KBM-7 (cell line): ENCODE measurements at places on chromosomes 12 and 14.
A peak's percentile ranks its signal among the peaks of the same experiment; 100 is the strongest.

GRCh38 chr14:64604881-64605280, 55.1 kb downstream of the PPP1R36 start:
- no peak for DNase-seq

GRCh38 chr12:42156232-42156631, 11.6 kb upstream of the GXYLT1 start:
- DNase-seq: no peak

DNA sequence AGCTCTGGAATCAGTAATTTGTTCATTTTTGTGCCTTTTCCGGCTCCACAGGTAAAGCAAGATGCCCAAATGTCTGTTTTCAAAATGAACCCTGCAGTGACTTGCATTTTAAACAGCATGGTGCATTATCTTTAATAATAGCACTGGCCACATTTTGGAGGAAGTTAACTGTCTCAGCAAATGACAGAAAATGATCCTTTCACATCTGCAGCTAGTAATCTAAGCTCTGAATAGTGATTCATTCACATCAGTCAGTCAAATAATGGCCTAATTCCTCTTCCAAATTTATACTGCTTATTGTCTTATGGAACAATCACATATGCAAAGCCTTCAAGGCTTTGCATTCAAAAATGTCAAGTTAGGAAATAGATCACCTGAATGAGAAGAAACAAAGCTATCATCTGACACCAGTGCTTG, 75.6 kb downstream of the PPM1H start:
- DNase-seq: no peak

GRCh38 chr14:68986225-68986624, 7.1 kb upstream of the ACTN1 start:
- no peak for DNase-seq

DNA sequence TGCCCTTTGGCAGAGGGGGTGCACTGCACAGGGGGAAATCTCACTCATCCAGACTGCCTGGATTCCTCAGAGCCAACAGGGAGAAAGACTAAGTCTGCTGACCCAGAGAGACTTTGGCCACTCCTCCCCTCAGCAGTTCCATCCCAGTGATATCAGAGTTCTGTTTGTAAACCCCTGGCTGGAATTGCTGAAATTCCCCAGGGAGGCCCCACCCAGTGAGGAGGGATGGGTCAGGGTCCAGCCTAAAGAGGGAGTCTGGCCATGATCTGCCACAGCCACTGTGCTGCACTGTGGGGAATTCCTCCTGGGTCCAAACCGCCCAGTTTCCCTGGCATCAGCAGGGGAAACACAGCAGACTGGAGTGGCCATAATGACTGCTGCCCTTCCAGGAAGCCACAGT, 54.9 kb upstream of the USP15 start:
- no peak for DNase-seq

- DNase-seq: no peak
Observed at GRCh38 chr12:38053113-38053512, 263.5 kb upstream of the ALG10B start.

DNA sequence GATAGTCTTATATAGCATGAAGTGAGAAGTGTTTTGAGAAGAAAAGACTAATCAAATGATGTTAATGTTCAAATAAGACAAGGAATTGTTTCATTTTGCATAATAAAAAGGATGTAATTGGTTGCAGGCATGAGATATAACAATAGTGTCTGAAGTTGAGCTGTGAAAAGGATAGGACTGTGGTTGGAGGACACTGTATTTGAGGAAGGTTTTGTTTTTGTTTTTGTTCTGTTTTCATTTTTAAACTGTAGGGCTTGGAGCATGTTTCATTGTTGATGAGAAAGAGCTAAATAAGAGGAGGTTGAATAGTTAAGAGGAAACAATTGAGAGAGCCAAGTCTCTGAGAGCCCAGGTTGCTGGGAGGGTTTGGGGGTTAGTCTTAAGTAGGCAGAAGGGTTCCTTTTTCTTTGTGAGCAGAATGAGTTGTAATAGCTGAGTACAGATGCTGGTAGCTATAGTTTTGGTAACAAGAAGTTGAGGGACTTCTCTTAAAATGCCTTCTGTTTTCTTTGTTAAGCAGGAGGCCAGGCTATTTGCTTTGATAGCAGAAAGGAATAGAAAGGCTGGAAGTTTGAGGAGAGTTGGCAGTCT, 58.4 kb downstream of the CCDC91 start:
- no peak for DNase-seq

GRCh38 chr14:84288781-84289180, 1241.2 kb upstream of the FLRT2 start:
- DNase-seq: no peak

- DNase-seq: peak; percentile 84
Observed at GRCh38 chr14:65074449-65075150, 27.7 kb downstream of the MAX start.

- no peak for DNase-seq
Observed at GRCh38 chr14:78143489-78144145, 26.6 kb upstream of the NRXN3 start.

DNA sequence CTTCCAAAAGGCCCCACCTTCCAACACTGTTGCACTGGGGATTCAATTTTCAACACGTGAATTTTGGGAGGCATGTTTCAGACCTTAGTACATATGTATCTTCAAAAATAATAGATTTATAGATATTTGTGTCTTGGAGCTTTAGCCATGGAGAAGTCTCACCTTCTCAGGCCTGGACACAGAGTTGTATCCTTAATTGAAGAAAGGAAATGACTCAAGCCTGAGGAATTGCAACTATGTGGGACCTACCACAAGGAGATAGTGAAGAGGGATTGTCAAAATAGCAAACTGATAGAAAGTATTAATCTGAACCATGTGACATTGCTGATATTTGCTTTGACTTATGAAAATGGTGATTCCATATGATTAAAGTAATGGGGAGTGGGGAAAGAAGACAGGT, 89.8 kb downstream of the ACSS3 start:
- no peak for DNase-seq

- DNase-seq: no peak
Observed at GRCh38 chr12:115897729-115898128, 379.8 kb downstream of the MED13L start.

DNA sequence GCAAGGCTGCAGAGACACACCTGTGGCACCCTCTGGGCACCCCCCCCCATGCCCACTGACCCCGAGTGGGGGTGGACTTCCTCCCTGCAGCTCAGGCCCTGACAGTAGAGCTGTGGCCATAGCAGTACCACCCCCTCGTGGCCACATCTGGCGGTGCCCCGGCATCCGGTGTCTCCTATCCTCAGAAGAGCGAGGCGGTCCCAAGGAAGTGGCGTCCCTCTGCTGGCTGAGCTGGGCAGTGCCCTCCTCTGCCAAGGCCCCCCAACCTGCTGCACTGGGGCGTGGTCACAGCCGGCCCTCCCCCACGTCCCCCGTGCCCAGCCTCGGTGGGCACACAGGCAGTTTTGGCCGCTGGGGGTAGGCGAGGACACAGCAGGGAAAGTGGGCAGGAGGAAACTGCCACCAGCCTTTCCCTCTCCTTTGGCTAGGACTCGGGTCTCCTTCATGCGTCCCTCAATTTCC, 6.0 kb upstream of the SLC6A12 start:
- peak; percentile 89 for DNase-seq

- DNase-seq: peak; percentile 55
Observed at GRCh38 chr12:93167841-93168492, 209.8 kb upstream of the NUDT4 start.

- no peak for DNase-seq
Observed at GRCh38 chr12:73665193-73665592, 872.4 kb upstream of the ATXN7L3B start.

- no peak for DNase-seq
Observed at GRCh38 chr14:100972118-100972897, 68.8 kb upstream of the RTL1 start.

DNA sequence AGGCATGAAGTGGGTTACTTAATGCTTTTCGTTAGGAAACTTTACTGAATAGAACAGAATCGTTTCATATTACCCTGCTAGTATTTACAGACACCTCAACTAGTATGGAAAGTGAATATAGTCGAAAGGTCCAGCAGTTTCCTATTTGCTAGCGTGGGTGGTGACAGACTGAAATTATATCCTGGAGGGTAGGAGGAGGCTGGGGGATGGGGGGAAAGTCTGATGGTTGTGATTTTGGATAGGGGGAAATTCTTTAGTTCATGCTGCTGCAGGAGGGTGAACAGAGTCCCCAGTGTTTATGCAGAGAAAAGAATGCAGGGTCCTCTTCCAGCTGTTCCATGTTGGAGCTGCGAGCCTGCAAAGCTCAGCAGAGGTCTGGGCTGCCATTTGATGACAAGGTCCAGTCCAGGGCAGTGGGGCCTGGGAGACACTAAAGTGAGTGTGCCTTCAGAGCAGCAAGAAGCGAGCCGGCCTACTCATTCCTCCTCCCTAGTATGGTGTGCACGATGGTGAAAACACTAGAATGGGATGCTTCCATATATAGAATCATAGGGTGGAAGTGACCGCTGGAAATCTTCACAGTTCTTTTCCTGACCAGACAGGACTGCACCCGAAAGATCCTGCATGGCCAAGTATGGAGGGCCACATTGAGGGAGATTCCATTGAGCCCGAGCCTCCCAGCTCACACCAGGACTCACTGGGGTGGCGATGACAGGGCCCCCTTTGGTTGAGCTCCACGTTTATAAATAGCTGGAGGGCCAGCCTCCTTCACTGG, 2.1 kb downstream of the SAMD4A start:
- DNase-seq: no peak

DNA sequence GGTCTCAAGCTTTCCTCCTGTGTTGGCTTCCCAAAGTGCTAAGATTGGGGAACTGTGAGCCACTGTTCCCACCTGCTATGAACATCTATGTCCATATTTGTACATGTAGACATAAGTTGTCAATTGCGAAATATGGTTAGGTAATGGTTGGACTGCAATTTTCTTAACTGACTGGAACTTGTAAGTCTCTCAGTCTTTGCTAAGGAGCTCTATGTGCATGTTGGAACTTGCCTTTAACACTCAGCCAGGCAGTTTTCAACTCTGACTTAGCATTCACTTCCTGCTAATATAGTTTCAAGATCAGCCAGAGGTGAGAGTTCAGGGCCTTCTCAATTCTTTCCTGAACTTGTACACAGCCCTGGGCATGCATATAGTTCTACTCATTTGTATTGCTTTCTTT, 44.5 kb upstream of the EEA1 start:
- peak; percentile 56 for DNase-seq

- DNase-seq: no peak
Observed at GRCh38 chr12:123050331-123050831, 69.9 kb downstream of the ARL6IP4 start.

DNA sequence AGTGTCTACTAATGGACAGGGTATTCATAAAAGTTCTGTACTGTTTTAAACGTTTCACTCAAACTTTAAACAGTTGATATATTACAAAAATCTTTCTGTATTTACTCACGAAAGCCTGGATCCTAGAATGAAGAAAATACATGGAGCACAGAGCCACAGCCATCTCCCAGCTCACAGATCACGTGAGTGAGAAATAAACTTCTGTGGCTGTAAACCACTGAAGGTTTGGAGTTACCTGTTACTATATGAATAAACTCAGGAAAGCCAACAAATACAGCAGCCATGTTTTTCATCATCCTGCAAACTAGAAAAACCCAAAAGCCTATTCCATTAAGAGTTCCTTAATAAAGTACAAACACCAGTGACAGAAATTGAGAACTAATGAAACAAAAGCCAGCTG, 867 bp upstream of the TDG start:
- no peak for DNase-seq

DNA sequence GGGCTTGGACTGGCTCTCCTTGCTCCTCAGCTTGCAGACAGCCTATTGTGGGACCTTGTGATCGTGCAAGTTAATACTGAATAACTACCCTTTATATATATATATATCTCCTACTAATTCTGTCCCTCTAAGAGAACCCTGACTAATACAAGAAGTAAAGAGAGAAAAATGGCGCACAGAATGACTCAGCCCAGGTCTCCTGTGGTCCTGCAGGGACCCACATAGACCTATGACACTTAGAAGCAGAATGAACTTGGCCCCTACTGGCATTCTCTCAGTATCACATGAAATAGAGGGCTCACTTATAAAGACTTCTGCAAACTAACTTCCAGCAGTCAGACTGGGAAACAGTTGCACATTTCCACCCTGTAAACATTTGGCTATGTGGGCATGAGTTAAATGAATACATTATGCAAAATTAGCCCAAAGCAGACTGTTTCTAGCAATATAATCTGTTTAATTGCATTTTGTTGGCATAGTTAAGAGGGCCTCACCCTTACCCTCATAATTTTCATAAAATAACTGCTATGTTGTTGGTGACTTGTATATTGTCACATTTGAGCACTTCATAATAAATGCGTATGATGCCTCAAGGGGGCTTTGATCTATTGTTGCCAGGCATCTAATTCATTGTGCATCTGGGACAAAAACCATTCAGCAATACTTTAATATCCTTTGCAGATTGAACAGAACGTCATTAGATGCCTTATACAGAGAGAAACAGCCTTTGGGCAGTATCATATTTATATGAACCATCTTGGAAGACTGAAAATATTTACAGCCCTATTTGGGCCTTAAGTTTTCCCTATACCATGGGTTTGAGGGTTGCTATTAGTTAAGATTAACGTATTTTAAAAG, 349.7 kb upstream of the DIO2 start:
- DNase-seq: no peak

DNA sequence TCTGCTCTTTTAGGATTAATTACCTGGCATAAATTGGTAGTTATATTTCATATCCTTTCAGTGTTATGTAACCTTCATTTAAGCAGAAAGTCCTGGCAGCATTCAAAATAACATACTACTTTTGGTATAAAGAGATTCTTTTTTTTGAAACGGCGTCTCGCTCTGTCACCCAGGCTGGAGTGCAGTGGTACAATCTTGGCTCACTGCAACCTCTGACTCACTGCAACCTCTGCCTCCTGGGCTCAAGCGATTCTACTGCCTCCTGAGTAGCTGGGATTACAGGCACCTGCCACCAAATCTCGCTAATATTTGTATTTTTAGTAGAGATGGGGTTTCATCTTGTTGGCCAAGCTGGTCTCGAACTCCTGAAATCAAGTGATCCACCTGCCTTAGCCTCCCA, 9.2 kb downstream of the KTN1 start:
- no peak for DNase-seq

- peak; percentile 94 for DNase-seq
Observed at GRCh38 chr12:47808050-47808449, 11.7 kb downstream of the HDAC7 start.

DNA sequence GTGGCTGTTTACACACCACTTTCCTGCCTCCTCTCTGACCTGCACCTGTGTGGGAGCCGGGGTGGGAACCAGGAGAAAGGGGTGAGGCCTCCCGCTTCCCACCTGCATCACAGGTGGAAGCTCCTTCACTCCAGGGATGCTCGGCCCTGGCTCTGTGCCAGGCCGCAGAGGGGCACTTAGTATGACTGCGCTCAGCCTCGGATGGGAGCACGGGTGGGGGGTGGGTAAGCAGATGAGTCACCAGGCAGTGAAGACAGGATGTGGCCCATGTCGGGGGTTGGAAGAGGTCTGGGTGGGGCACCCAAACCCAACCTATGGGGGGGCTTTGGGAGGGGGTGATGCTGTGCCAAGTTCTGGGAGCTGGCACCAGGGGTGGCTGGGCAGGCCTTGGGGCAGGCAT, 7.4 kb upstream of the CYP46A1 start:
- DNase-seq: no peak

- no peak for DNase-seq
Observed at GRCh38 chr12:110108309-110109036, 15.7 kb upstream of the IFT81 start.

GRCh38 chr14:76778546-76779215, 17.4 kb downstream of the VASH1 start:
- DNase-seq: no peak

GRCh38 chr14:74834692-74835392, 41.1 kb downstream of the PROX2 start:
- no peak for DNase-seq

- no peak for DNase-seq
Observed at GRCh38 chr12:104994336-104994735, 8.2 kb downstream of the NOPCHAP1 start.

- no peak for DNase-seq
Observed at GRCh38 chr12:84413656-84414055, 498.9 kb downstream of the SLC6A15 start.
